NCI-H2227 treated with DMSO at 0.1 percent for 48 hours (cell line): ENCODE measurements at places on chromosomes 7 and 10.
A peak's percentile ranks its signal among the peaks of the same experiment; 100 is the strongest.

DNA sequence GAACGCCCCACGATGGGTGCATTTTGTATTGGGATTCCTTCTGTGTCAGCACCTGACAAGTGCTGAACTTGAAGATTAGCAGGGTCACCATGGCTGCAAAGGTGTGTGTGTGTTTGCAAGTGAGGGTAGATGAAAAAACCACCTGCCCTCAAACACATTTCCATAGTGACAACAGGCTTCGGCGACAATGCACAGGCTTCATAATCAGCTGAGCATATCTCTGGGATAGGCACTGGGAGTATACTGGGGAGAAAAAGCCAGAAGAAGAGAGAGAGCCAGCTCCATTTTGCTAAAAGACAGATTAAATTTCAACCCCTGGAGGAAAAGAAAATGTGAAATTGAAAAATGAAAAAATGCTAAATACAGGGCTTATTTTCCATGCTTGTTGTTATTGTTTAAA is 656.1 kb downstream of the INHBA start:
- no peak for DNase-seq

DNA sequence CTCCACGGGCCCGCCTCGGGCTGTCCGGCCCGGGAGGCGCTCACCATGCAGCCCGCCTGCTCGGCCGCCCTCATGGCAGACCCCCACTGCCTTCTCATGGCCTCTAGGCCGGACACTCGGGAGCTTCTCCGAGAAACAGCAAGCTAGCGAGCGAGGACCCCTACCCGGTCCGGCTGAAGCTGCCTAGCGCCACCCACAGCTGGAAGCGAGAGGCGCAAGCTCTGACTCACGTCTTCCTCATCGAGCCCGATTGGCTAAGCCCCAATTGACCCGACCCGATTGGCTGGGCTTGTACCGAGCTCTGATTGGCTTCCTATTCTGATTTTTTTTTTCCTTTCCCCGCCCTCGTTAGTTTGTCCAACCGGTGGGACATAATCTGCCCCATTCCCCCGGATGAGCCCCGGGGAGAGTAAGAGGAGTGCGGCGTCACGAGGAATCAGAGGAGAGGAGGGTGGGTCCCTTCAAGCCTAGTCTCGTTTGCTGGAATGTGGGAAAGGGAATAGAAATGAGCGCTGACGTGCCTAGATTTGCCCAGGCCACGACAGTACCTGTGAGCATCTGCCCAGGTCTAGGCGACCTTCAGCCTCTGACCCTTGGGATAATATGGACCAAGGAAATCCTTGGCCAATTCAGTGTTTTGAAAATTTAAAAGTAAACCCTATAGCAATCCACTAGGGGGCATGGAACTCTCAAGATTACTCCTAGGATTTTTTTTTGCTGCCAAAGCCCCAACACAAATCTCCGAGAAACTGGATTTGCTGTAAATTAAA is at the start of gene TYSND1:
Gene TYSND1 (minus strand): TSS at position 212 of the 770 bp plus-strand sequence. CDS start 114 bp downstream, at position 98.
- peak; percentile 92 for DNase-seq

- no peak for DNase-seq
Measured at GRCh38 chr7:47914717-47915615, 33.3 kb downstream of the PKD1L1 start.

- no peak for DNase-seq
Measured at GRCh38 chr10:44863344-44864047, 47.6 kb upstream of the TMEM72 start.

DNA sequence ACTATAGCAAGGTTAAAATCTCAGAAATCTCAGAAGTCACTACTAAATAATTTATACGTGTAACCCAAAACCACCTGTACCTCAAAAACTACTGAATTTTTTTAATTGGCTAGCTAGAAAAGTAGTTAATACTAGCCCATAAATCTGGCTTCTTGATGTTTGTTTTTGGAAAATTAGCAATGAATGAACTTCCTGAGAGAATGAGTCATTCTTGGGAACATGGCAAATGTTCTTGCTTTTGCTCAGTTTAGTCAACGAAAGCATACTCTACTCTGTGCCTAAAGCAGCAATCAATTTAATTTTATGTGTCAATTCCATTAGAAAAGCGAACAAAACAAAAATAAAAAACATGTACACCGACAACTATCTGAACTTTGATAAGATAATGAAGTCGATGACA is 69.2 kb downstream of the SEMA3E start:
- DNase-seq = no peak

DNA sequence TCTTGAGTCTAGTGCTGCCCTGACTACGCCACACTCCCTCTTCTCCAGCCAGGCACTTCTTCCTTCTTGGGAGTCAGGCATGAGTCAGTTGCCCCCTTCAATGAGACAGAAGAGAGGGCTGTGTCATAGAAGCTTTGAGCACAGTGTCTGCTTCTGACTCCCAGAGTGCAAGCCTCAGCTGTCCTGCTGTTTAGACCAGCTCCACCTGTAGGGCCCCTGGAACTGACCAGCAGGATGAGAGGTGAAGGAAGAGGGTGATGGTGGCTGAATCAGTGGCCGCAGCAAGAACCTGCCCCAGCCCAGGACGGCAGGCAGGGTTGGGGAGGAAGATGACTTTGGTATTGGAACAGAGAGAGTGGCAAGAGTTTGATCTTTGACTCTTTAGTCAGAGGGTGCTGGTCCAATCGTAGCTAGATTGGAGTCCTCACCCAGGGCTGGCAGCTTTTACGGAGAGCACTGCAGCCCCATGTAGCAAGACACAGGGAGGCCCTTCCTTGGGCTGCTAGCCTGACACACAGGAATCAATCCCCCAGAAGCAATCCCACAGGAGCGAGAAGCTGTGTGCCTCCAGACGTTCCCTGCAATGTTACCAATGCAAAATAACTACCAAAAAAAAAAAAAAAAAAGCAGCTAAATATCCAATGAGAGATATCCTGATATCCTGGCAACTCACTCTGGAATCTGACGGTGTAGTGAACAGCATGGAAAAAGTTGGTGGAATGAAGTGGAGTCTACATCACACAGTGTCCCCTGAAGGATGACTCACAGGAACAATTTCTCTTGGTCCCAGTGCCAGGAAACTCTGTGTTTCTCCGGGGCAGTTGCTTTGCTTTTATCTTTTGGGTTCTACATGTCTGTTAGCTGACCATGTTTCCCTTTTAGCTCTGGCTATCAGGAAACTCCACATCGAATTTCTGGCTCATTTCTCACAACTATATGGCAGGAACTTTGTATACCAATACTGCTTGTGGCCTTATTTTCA is 6.9 kb downstream of the C10orf62 start:
- DNase-seq = no peak

GRCh38 chr7:142557971-142558582 is 191.2 kb upstream of the PRSS1 start:
- DNase-seq = no peak

DNA sequence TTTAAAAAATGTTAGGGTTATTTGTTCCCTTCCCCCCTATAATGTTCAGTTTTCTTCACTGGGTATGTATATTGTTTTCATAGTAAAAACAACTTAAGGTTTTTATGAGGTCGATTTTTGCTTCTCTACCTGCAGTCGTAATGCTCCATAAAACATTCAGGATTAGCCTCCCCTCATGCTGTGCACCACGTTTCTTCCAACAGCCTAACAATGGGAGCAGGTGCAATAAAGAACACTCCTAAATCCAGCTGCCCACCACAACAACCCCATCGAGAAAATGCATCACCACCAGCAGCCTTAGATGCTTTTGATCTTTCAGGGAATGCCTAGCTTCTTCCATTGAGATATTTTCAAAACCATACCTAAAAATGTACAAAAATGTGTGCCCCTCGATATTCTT is 111.1 kb downstream of the ADAM12 start:
- no peak for DNase-seq

GRCh38 chr10:86077271-86077670 is 289.3 kb downstream of the GRID1 start:
- DNase-seq = no peak

DNA sequence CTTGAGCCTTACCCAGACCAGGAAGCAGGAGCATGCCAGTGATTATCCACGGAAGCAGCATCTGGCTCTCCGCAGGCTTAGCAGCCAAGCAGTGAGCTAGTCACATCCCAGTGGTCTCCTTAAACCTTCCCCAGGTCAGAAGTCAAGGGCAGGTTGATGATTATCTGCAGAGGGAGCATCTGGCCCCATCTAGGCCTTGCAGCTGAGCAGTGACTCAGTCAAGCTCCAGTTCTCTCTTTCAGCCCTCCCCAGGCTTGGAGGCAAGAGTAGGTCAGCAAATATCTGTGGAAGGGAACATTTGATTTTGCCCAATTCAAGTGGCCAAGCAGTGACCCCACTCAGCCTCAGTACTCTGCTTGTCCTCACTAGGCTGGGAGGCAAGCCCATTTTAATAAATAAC is 61.6 kb downstream of the ANKRD7 start:
- no peak for DNase-seq

GRCh38 chr7:105149827-105150226 is 135.8 kb downstream of the KMT2E start:
- no peak for DNase-seq

DNA sequence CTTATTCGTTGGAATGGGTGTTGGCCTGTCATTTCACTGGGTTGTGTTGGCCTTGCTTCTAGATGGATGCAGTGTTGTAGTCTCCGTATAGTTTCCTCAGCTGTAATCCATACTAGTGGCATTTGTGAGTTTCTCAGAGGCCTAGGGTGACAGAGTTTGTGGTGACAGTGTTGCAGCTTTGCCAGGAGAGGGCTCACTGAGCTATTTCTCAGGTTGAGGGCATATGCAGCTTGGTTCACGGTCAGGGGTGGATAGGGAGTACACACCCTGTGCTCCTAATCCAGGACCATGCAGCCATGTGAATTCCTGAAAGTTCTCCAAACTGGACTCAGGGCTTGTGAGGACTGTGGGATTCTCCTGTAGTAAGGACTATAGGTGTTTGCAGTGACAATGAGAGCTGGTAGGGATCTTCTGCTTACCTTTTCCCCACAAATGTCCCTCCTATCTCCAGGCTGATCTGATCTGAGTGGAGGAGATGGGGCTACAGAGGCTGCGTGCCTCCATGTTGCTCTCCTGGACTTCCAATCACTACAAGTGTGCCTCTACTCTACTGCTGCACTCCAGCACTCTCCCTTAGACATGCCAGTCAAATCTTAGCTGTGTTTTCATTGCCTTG is 229.0 kb downstream of the STK31 start:
- no peak for DNase-seq

GRCh38 chr10:95841661-95842498 is 65.9 kb upstream of the CC2D2B start:
- no peak for DNase-seq

DNA sequence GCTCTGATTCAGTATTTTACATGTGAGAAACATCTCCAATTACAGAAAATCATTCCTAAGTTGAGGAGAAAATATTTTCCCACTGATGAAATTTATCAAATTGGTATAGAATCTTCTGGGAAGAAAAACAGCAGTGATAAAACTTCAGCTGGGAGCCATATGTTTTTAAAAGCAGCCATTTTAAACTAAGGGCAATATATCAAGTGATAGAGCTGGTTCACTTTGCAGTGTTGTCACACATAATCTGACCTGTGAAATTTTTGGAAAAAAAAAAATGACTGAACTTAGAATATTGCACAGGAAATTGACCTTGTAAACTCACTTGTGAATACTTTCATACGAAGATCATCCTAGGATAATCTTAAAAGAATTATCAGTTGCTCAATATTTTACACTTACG is 10.5 kb upstream of the EZH2 start:
- DNase-seq = no peak

DNA sequence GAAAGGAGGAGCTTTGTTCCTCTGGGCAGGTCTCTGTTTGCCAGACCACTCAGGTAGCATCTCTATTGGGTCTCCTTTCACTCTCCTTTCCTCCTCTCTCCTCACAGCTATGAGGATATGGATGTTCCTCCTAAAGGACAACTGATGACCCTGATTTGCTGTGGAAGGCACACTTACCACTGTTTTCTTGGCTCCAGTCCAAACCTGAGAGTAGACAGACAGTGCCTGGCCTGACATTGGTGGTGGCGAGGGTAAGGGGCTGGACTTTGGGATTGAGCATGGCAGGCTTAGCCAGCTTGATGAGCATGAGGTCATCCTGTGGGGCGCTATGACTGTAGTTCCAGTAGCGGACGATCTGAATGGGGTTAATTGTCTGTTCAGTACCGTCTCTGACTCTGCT is 3.6 kb downstream of the PRSS37 start:
- DNase-seq = no peak

DNA sequence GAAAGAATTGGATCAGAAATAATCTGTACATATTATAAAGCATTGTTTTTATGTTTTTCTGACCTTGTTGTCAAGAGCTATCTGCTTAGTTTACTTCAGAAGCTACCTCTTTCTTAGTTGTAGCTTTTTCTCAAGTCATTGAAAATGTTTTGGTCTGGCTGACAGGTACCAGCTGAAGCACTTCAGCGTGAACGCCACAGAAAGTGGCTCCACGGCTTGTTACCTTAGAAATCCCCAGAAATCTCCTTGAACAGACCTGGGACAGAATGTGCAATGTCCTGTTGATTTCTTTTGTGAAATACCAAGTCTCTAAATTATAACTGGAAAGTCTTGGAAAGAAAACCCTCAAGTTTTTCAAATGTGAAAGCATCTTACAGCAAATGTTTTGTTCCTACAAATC is 96.8 kb downstream of the ZMYND11 start:
- no peak for DNase-seq

DNA sequence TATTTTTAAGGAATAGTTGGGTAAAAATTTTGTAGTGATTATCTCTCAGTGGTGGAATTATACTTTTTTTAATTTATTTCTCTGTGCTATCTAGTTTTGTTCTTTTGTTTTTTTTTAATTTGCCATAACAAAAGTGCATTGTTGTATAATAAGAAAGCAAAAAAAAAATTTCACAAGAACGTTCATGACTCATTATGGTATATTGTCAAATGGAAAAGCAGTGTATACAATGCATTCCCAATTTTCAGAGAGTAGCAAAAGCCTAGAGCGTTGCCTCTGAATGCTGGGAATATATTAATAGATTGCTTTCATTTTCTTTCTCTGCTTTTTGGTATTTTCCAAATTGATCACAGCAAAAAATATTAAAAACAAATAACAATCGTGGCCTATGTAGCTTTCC is 46.3 kb upstream of the GPAM start:
- DNase-seq = no peak

GRCh38 chr7:101235522-101235921 is 2.1 kb downstream of the CLDN15 start:
- no peak for DNase-seq

- no peak for DNase-seq
Measured at GRCh38 chr10:77359950-77360520, 277.6 kb downstream of the KCNMA1 start.

- DNase-seq = peak; percentile 15
Measured at GRCh38 chr10:102646610-102647442, 2.5 kb downstream of the TRIM8 start.

- no peak for DNase-seq
Measured at GRCh38 chr10:50432211-50433009, 181.1 kb upstream of the ASAH2 start.
